ENCODE measurements at places on chromosomes 11 and 22. TPM values are rescaled to one million over a fixed set of nuclear protein-coding genes. Genes with fewer than 3 reads are reported as not detected.

The ARHGEF17 gene
- 39.2 TPM for total RNA-seq

The CCT8L2 gene
- total RNA-seq, result not detected

DNA sequence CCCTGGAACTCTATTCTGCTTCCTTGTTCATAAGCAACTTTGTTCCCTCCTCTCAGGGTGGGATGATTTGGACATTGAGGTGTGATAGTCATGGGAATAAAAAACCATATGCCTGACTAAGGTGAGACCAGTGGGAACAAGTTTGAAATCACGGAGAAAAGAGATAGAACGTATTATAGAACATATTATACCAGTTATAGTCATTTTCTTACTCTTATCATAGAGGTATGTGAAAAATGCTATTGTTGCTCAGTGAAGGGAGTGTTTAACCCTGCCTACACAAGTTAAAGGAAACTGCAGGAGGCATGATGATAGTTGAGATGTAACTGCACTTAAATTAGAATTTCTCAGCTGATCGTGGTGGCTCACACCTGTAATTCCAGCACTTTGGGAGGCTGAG is 15.5 kb downstream of the OR6Q1 start:
- no peaks in the 10 kb centered on the region for H3K36me3 ChIP-seq
- DNase-seq, result no peak
- H3K27ac ChIP-seq, result no peak overlapping the region
- no peaks in the 10 kb centered on the region for H3K4me1 ChIP-seq
- no peaks in the 10 kb centered on the region for H3K27me3 ChIP-seq

GRCh38 chr22:47474895-47475294 is 712.4 kb downstream of the TBC1D22A start:
- peaks cover 15% of the 10 kb centered on the region for H3K27me3 ChIP-seq
- H3K4me3 ChIP-seq, result no peak overlapping the region

DNA sequence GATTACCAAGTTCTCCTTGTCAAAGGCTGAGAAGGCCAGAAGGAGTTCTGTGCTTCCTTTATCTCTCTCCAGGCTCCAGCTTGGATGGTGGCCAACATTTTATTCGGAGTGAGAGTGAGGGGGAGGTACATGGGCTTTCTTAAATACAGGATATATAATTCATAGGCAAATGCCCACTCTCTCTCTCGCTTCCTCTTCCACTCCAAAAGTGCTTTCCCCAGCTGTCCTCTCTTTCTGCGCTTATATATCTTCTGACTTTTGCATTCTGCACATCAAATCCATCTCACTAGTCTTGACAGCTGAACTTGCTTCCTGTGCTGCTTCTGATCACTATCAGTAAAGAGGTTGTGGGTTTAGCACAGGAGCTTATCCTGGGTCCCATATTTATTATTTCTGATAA is 125.4 kb upstream of the ARHGAP20 start:
- H3K4me3 ChIP-seq, result no peak overlapping the region
- H3K4me1 ChIP-seq, result no peaks in the 10 kb centered on the region
- H3K36me3 ChIP-seq, result no peaks in the 10 kb centered on the region
- DNase-seq, result no peak
- H3K27me3 ChIP-seq, result peaks cover 8% of the 10 kb centered on the region

Data from heart right ventricle (tissue), 16 donors.